Small intestine (tissue), 16 donors: ENCODE measurements at places on chromosomes 3 and 15. TPM values are rescaled to one million over a fixed set of nuclear protein-coding genes. Genes with fewer than 3 reads are reported as not detected.

GRCh38 chr3:194584320-194584776 lies 48.9 kb downstream of the TMEM44 start:
- DNase-seq: peak; percentile 59

Gene STXBP5L
- polyA plus RNA-seq: 0.74 TPM

DNA sequence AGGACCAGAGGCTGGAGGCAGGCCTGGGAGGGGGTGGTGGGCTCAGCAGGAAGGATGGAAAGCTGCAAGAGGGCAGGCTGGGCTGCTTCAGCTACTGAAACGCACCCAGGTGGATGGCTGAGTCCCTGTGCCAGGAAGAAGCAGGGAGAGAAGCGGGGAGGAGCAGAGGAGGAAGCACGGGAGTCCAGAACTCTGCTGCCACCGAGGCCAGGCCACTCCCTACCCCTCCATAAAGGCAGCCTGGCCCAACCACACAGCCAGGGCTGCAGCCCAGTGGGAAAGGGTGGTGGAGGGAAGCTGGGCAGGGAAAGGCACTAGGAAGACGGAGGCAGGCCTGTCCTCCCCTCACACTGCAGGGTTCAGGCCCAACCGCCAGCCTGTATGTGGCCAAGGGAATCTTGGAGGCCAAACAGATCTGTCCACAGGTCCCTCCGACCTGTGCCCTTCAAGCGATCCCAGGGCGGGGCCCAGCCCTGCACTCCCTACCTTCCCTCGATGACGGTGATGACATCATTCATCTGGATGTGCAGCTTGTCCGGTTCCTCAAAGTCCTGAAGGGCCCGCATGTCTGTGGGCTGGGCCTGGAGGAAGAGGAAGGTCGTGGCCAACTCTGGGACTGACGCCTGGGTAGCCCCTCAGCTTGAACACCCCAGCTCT lies 30.5 kb downstream of the TNK2 start:
- DNase-seq: no peak

Gene GALNT15
- polyA plus RNA-seq: 29.5 TPM

Gene SLC12A1
- polyA plus RNA-seq: not detected

- peak; percentile 63 for DNase-seq
Observed at GRCh38 chr3:74267588-74268184, 346.8 kb downstream of the CNTN3 start.
